Eye (tissue), 1 donor: ENCODE measurements at places on chromosomes 6 and 20.
A peak's percentile ranks its signal among the peaks of the same experiment; 100 is the strongest.

DNA sequence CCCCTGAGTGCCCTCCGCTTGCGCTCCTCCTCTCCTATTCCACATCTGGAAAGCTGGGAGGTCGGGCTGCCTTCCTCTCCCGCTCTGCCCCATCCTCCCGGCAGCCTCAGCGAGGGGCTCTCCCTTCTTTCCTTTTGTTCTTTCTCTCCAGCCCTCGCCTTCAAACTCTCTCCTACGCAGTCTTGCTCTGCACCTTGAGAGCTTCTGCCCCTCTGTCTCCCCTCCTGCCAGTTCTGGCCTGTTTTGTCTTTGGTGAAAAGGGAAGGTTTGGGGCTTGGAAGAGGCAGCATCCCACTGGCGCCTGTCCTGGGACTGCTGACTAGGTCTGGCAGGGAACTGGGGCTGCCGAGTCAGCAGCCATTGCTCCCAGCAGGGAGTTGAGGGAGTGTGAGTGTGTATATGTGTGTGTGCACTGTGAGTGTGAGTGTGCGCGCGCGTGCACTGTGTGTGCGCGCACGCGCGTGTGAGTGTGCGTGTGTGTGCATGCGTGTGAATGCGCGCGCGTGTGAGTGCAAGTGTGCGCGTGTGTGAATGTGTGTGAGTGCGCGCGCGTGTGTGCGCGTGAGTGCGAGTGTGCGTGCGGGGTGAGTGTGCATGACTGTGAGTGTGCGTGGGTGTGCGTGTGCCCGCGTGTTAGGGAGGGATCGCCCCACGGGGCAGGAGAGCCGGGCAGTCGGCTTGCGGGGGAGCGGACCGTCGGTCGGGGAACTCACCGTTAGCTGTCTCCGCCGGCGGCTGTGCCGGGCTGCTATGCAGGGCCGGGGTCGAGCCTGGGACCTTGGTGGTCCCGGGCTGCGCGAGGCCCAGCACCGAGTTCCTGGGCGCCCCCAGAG lies 523 bp downstream of the CPXM1 start:
- peak; percentile 80 for DNase-seq

DNA sequence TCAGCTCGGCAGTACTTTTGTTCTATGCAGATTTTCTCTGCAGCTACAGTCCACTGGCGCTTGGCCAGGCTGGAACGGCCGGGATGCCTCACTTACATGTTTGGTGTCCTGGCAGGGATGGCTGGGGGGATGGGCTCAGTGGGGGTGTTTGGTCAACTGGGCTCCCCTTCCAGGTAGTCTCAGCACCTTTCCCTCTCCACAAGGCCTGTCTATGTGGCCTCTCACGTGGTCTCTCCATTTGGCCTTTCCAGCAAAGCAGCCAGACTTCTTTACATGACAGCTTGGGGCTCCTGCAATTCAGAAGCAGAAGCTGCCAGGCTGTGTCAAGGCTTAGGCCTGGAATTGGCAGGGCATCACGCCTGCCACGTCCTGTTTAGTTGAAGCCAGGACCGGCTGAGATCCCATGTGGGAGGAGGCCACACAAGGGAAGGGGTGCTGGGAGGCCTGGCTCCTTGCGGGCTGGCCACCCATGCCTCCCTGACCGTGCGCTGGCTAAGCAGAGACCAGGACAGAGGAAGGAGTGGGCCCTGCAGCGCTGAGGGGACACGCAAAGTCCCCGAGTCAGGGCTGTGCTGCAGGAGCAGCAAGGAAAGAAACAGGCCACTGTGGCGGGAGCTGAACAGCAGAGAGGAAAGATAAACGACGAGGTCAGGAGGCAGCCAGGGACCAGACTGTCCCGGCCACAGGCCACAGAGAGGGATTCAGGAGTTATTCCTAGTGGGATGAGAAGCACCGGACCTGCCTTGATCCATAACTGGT lies 38.9 kb downstream of the MGME1 start:
- no peak for DNase-seq

- no peak for DNase-seq
Observed at GRCh38 chr6:170385506-170385905, 78.9 kb downstream of the FAM120B start.

GRCh38 chr6:106090001-106090400 lies 3.9 kb downstream of the PRDM1 start:
- no peak for DNase-seq

GRCh38 chr6:132675002-132675401 lies 16.0 kb upstream of the TAAR1 start:
- DNase-seq: no peak

GRCh38 chr6:163545370-163545769 lies 130.9 kb downstream of the QKI start:
- DNase-seq: no peak

DNA sequence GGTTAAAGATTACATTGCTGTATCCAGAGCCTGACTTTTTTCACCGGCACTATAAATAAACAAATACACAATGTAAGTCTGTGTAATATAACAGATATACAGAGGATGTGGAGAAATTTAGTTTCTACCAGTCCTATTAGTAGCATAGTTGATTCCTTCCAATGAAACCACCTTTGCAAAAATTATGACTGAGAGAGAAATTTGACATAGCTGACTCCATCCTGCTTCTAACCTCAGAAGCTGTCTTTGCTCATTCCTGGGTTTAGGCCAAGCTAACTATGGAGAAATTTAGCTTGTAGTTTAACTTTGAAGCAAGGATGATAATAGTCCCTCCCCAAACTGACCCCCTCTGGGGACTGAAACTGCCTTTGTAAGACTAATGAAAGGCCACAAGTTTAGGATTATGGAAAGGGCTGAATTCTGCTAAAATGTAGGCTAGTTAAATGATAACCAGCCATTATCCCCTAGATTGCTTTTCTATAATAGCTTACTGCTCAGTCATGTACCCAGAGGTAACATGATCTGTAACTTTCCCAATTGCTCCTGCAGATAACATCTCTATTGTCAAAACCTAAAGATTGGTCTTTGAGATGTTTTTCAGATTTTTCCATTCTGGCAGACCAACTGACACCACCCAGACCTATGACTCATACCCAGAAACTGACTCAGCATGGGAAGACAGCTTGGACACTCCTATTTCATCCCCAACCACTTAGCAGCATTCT lies 172.8 kb upstream of the ARG1 start:
- DNase-seq: no peak

- no peak for DNase-seq
Observed at GRCh38 chr6:33769248-33769821, 19.6 kb downstream of the LEMD2 start.

- DNase-seq: no peak
Observed at GRCh38 chr20:12434672-12435071, 517.0 kb downstream of the BTBD3 start.

DNA sequence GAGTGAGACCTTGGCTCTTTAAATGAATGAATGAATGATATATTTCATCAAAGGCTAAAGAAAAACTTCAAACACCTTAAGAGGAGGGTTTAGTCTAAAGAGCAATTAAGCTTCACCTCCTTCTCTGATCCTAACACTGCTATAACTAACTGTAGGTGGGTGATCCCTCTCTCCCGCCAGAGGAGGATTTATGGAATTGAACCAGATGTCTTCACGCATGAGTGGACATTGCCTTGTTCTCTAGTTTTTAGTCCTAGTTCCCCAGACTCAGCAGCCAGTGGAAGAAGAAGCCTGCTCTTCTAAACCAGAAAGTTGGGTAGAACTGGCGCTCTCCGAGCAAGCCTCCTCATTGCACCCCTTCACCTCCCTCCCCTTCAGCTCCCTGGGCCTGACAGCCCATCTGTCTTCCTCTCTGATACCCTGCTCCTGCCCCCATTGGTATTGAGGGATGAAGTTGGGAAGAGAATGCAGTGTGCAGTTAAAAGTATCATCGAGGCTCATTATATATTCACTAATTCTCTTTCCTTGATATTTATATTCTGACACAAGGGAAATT lies 142.7 kb downstream of the ARID1B start:
- peak; percentile 61 for DNase-seq

DNA sequence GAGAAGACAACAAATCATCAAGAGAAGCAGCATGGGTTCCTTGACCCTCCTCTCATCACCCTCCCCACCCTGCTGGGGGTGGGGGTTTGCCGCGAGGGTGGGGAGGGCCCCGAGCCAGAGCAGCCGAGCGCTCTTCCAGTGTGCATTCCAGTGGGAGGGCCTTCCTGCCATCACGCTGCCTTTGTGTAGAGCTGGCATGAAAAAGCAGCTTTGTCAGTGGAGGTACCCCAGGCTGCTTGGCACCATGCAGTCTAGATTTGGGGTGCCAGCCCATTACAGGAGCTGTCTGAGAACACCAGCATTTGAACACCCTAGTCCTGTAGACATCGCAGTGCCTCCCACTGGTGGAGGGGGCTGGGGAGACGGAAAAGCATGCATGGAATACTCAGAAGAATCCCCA lies 12.2 kb downstream of the BAK1 start:
- DNase-seq: no peak

DNA sequence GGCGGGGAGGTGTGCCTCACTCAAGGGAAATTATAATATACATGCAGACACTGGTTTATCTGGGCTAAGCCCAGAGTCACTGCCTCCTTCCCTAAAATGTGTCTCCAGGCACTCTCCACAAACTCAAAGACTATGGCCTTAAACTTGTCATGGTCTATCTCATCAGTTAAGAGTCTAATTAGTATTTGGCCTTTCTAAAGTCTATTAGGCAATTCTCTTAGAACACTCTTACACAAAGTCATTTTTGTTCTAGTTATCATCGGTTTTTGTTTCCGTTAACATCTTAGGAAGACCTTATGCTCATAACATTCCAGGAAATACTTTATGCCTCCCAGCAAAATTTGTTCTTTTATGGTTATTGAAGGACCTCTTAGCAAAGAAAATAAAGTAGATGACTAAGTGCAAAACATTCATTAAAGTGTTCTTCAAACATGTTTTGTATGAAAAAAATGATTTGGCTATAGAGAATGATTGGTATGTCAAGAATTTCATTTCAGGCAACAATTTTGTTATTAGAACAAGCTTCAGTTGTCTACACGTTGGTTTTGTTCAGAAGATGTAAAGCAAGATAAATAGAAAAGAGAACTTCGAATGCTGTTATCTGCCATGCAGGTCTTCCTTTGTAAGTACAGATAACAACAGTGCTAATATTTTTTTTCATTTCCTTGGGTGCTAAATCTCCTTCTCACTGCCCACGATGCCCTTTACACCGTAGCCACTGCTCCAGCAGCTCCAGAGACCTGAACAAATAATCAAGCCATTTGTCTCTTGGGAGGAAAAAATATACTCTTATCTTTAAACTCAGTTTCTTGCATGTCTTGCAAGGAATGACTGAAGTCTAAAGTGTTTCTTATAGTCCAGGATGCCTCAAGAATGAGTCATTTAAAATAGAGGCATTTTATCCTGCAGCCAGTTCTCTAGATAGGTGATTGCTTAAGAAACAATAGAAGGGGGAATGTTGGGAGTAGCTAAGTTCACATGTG lies 170.4 kb downstream of the HTR1B start:
- peak; percentile 32 for DNase-seq

- DNase-seq: no peak
Observed at GRCh38 chr20:16566080-16566479, 7.2 kb downstream of the KIF16B start.

DNA sequence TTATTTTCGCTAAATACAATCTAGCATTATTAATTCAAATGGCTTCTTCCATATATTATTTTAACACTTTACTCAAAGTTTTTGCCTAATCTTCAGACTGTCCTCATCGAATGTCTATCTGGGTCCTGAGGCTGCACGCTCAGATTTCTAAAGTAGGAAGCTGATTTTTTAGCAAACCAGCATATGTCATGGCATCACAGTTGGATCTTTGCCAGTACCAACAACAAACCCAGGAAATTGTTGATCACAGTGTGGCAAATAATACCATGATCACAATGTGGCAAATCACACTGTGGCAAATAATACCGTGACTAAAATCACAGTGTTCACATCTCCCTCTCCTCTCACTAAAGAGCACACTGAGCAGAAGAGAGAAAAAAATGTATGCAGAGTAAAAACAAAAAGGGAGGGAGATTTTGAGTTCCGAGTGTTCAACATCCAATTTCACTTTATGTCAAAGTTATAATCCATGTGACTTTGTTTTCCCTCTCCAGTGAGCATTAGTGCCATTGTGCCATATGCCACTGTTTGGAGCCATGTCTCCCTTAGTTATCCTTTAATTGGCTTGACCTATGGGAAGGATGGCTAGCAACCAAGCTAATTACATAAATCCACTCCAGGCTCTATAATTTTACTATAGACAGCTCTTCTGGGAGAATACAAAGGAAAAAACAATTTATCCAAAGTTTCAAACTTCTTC lies 1059.6 kb downstream of the HACE1 start:
- peak; percentile 8 for DNase-seq

GRCh38 chr20:24528583-24529368 lies 59.3 kb downstream of the SYNDIG1 start:
- DNase-seq: no peak

GRCh38 chr6:45587229-45588060 lies 209.7 kb upstream of the SUPT3H start:
- DNase-seq: no peak

- no peak for DNase-seq
Observed at GRCh38 chr20:15927893-15928650, 645.2 kb downstream of the KIF16B start.

DNA sequence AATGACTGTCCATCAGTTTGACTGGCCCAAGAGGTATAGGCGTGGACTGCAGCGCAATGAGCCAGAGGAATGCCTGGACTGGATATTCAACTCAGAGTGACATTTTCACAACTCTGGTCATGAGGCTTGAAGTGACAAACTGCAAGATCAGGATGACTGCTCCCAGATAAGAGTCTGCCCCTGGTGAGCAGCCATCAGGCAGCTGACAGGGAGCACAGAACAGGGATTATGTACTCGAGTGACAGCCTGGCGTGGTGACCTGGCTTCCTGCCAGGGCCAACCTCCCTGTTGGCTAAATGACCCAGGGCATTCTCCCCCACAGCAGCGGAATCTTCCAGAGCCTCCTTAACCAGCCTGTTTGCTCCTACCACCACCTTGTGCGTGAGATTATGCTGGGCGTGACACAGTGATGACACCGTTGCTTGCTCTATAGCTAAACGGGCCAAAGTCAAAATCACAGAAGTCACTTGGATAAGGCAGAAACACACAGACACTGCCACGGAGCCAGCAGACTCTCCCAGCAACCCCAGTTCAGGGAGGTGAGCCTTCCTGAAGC lies 209.1 kb upstream of the JARID2 start:
- DNase-seq: peak; percentile 55

GRCh38 chr20:25398376-25399036 lies 7.9 kb upstream of the ABHD12 start:
- DNase-seq: no peak

DNA sequence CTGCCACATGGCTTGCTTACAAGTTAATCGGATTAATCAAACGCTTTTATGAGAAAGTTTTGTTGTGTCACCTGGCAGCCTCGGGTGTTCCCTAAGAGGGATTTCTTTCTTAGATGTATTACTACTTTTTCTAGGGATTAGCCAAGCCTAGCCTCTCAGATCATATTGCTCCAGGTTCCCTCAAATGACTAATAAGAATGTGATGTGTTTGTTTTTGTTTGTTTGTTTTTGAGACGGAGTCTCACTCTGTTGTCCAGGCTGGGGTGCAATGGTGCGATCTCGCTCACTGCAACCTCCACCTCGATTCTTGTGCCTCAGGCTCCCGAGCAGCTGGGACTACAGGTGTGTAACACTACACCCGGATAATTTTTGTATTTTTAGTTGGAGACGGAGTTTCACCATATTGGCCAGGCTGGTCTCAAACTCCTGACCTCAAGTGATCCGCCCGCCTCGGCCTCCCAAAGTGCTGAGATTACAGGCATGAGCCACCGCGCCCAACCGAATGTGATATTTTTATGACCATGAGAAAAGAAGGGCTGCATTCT lies 977 bp downstream of the HMGN4 start:
- no peak for DNase-seq

GRCh38 chr6:166752097-166752496 lies 125.0 kb upstream of the RPS6KA2 start:
- no peak for DNase-seq
